ENCODE measurements at places on chromosomes 5 and 9.

DNA sequence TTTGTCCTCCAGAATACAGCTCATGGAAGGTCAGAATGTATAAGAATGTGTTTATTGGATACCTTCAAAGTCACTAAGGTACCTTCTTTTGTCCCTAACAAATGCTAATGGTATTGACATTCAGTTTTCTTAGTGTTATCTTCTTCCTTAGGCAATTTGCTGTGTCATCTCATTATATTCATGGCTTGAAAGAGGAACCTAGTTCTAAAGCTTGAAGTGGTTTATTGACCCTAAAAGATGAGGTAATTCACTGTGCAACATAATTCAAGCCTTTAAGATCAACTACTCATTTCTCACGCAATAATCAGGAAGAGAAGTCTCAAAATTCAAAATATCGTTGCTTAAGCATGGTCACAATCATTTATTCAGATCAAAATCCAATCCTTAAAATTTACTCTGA, 342.7 kb upstream of the RIOK2 start:
- DNase-seq = no peak

GRCh38 chr9:134130503-134131375, 5.1 kb upstream of the WDR5 start:
- no peak for DNase-seq

GRCh38 chr5:116340799-116341198, 233.8 kb downstream of the SEMA6A start:
- no peak for DNase-seq

GRCh38 chr9:124835026-124835557, 18.2 kb upstream of the WDR38 start:
- peak; percentile 14 for DNase-seq

DNA sequence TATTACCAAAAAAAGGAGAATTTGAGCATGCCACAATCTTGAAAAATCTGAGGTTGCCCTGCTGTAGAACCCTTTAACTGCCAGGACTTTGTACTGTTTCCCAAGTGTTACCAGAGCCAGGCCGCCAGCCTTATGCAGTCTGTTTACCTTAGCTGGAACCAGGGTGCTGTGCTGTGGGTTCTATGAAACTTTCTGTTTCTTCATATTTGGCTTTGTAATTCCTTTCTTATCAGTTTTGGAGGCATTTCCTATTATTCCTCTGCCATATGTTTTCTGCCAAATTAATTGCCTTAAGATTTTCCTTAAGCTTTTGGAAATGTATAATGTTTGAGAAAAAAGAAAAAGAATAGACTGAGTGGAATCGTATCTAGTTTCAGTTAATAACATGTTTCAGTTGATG, 2.1 kb downstream of the S1PR3 start:
- no peak for DNase-seq
